ENCODE measurements at places on chromosomes 1 and 21.

DNA sequence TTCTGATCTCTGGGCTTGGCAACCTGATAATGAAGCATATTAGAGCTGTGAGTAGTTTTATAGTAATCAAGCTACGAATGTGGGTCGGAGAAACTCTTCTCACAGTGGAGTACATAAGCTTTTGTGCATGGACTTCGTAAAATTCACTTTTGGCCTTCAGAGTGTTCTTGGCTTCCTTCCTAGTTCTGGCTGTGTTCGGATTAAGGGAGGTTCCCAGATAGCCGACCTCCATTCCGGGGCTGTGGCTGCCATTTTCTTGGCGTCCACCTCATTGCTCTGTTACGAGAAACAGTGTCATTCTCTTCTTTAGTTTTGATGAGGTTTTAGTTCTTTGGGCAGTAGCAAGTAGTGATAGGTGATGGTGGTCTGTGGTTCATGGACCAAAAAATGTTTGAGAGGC lies 26.3 kb downstream of the CAMTA1 start:
- no peak for DNase-seq

- DNase-seq: no peak
Observed at GRCh38 chr1:121418369-121419049, 233.7 kb downstream of the SRGAP2C start.

- DNase-seq: no peak
Observed at GRCh38 chr1:228793032-228793431, 57.8 kb downstream of the RHOU start.

DNA sequence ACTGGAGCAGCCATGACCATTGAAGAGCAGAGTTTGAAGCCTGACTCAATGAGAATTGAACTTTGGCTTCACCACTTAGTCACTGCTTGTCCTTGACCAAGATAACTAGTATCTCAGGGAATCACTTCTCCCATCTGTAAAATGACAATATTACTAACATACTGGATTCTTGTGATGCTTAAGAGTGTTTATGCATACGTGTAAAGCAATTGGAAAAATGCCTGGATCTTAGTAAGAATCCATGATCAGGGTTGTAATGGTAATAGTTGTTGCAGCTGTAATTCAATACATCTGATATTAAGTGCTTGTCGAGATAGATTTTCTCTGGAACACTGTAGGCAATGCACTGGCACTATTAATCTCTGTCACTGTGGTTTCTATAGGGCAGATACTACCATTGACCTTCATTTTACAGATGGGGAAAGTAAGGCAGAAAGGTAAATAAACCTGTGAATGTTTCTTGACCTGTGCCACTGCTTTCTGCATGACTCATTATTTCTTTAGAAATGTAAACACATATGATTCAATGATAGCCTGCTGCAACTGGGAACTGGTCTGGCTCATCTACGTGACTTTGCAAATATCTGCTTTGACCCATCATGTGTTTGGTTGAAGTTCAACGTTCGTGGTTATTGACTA lies 662.5 kb downstream of the PLA2G4A start:
- DNase-seq: no peak

GRCh38 chr1:59143133-59143487 lies 153.8 kb upstream of the FGGY start:
- no peak for DNase-seq

- DNase-seq: peak; percentile 41
Observed at GRCh38 chr1:9651565-9652378, at the start of gene PIK3CD. PIK3CD (plus strand) TSS chr1:9651731; CDS start chr1:9710456, 58,725 bp downstream.

- peak; percentile 21 for DNase-seq
Observed at GRCh38 chr1:175373786-175374623, 181.4 kb upstream of the KIAA0040 start.

GRCh38 chr1:173527151-173527826 lies 50.2 kb downstream of the PRDX6 start:
- DNase-seq: no peak

DNA sequence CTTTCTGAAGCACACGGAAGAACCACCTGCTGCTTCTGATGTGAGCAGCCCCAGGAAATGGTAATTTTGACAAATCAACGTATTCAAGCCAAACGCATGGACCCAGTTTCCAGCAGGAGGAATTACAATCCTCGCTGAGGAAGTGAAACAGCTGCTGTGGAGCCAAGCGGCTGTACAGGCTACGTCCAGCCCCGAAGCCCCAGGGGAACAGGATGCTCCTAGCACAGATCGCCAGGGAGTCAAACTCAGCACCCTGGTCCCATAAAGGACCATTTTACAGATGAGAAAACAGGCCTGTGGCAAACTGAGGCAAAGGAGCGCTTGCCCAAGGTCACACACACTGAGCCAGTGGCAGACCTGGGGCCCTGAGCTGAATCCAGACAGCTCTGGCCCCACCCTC lies 108.0 kb downstream of the PTPRU start:
- DNase-seq: no peak

DNA sequence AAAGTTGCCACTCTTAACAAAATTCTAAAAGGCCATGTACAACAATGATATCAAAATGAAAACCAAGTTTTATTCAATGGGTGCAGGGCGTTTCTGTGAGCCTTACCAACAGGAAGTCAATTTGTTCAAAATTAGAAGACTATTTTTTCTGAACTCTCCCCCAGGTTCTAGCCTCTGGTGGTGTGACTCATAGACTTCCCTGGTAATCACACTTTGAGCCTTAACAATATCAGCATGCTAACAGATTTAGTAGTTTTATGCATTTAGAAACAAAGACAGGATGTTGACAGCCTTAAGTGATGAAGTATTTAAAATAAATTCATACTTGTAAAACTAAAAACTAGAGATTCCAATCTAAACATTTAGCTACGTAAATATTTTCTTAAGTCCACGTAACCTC lies 88.4 kb downstream of the LRRC8C start:
- DNase-seq: no peak

GRCh38 chr1:3170561-3171453 lies 101.8 kb downstream of the PRDM16 start:
- peak; percentile 40 for DNase-seq

DNA sequence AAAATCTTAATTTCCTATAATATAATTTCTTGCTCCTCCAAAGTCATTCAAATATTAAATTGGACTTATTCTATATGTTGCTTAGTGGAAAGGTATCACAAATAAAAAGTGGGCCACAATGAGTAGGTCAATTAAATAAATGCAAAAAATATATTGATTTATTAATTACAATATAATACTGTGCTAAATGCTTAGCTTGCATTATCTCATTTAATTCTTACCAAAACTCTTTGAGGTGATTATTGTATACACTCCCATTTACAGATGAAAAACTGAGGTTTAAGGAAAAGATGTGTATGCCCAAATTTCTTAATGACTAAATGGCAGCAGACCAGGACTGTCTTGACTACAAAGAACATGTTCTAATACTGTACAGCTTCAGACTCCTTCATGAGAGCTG lies 325.3 kb upstream of the SGIP1 start:
- DNase-seq: no peak

GRCh38 chr1:110074166-110074565 lies 3.7 kb upstream of the ALX3 start:
- no peak for DNase-seq

DNA sequence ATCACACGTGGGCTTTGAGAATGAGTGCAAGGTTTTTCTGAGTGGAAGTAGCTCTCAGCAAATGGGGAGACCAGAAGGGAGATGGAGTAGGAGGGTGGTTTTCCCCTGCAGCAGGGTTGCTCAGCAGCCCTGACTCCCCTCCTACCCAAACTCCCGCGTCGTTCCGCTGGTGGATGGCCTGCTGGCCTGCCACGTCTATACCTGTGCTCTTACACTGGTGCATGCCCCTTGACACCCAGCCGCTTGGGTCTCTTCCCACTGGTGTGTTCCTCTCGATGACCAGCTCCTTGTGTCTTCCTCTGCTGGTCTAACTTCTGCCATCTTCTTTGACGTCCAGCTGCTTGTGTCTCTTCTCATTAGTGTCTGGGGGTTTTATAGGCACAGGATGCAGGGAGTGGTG lies 1797.9 kb downstream of the NCAM2 start:
- DNase-seq: no peak

GRCh38 chr1:33317946-33318345 lies 3.0 kb downstream of the A3GALT2 start:
- DNase-seq: no peak

GRCh38 chr1:39726600-39726999 lies 12.1 kb upstream of the PPIE start:
- DNase-seq: no peak

- no peak for DNase-seq
Observed at GRCh38 chr1:61337981-61338848, 255.9 kb downstream of the NFIA start.

- no peak for DNase-seq
Observed at GRCh38 chr1:199982606-199983005, 44.9 kb upstream of the NR5A2 start.

- no peak for DNase-seq
Observed at GRCh38 chr1:116159177-116159576, 48.0 kb downstream of the MAB21L3 start.

GRCh38 chr1:112093372-112093694 lies 103.9 kb upstream of the KCND3 start:
- no peak for DNase-seq

- DNase-seq: no peak
Observed at GRCh38 chr1:65247419-65248359, 61.7 kb upstream of the DNAJC6 start.

- DNase-seq: no peak
Observed at GRCh38 chr21:45922648-45923047, 58.9 kb upstream of the COL6A1 start.

DNA sequence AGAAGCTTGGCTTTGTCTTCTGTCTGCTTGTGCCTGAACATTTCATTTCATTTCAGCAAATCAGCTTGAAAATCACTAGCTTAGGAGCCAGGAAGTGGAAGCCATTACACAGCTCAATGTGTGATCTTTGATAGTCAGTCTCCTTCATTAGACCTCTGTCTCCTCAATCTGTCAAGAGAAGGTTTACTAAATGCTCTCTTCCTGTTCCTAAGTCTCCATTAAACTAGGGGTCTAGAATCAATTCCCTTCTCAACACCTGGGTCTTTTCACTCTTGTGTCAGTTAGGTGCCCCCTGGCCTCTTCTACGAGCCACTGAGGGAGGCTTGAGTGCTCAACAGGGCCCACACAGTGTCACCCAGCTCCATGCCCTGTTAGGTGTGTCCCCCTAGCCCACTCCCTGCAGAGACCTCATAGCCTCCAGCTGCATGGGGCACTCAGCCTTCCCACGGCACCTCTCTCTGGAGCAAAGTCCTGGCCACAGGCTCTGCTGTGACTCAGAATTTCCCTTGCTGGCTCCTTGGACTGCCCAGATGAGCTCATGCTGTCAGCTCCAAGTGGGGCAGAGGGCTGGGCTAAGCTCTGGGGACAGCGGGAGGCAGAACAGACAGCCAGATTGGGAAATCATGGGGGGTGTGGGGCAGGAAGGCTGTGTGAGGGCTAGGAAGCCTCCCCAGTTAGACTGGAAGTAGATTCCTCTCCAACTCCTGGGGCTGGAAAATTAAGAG lies 115.7 kb upstream of the IPO9 start:
- DNase-seq: no peak

DNA sequence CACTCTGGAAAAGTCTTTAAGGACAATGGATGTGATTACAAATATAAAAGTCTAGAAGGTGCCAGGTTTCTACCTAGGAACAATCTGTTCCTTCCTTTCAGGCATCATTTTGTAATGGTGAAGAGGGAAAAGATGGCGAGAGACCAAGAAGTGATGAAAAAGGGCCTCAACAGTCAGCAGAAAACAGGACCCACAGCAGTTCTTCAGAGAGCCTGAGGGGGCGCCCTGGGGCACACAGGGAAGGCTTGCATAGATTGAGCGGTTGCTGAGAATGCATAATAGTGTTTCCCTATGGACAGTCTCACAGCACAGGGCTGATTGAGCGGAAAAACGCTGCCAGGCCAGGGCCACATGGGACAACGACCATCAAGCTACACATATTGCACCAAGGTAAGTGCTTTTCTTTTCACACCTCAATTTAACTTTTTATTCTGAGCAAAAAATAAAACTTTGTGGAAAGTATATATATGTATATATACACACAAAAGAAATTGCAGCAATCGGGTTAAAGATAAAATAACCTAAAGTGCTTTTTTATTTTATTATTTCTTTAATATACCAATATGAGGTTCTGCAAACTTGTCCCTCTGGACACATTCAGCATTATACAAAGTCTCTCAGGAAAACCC lies 3.1 kb upstream of the YRDC start:
- no peak for DNase-seq

DNA sequence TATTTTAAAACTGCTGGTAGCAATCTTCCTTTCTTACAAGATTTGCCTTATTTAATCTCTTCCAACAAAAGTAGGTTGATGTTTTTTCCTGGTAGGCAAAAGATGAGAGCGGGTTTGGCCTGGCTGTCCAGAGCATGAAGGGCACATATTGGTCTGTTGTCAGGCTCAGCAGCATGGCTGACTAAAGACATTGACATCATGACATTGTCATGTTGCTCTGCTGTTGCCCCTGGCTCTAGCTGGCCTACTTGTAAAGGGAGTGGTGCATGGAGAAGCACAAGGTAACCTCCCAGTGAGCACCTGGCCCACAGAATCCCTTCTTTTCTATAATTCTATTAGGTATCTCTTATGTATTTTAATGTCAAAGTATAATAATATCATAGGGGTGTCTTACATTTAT lies 23.6 kb downstream of the GNPAT start:
- DNase-seq: no peak

- no peak for DNase-seq
Observed at GRCh38 chr1:94579876-94580294, 38.3 kb upstream of the F3 start.

DNA sequence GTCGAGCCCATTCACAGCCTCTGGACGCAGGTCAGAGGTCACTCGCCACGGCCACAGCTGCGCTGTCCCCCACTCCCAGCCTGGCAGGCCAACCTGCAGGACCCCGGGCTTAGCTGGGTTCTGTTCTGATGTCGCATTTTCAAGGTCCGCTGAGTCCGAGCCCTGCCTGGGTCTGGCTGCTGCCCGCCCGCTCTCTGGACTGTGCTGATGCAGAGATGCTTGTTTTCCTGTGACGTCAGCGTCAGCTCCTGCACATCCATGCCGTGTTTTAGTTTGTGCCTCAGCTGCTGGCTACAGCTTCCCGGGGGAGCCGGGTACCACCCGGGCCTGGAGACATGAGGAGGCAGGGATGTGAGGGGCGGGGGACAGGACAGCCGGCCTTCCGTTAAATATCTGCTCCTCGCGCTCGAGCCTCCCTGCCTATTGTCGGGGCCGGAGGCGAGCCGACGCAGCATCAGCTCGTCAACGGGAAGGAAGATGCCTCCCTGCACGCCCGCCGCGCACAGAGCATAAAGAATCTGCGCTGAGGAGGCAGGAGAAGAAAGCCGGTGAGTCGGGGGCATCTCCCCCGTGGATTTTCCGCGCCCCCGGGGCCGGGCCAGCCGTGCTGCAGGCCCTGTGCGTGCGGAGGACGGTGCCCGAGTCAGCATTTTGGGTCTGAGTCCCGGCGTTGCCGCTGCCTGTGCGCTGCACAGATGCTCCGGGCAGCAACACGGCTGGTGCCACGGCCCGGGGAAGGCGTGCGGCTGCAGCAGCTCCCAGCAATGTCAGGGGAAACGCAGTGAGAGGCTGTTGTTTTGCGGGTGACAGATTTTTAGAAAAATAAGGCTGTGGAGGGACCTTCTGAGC lies 23.4 kb downstream of the PRKCZ start:
- no peak for DNase-seq

- DNase-seq: no peak
Observed at GRCh38 chr1:164609089-164609488, 50.1 kb downstream of the PBX1 start.
